ENCODE measurements at places on chromosomes 1 and 21. TPM values are rescaled to one million over a fixed set of nuclear protein-coding genes. Genes with fewer than 3 reads are reported as not detected.

AQP10 gene
- not detected for total RNA-seq

GRCh38 chr1:184037849-184038591, 492 bp upstream of the COLGALT2 start:
- peak overlapping the region; percentile 62 for H3K4me3 ChIP-seq
- H3K36me3 ChIP-seq = no peaks in the 10 kb centered on the region
- H3K4me1 ChIP-seq = peaks cover 16% of the 10 kb centered on the region

HNRNPR gene
- total RNA-seq = 171 TPM

DNA sequence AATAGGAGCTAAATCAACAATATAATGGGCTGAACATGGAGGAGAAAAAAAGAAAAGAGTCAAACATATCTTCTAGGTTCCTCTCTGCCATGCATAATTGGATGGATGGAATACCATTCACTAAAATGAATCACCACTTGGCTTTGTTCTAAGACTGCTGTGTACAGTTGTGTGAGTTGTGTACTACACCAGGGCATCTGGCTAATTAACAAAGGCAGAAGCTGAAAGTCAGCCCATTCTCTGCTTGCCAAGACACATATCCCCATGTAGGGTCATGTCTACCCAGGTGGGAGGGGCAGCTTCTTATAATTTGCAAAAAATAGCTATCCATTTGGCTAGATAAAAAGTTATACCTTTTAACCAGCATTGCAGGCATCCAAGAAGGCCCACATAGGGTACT, 21.0 kb downstream of the JUN start:
- no peaks in the 10 kb centered on the region for H3K36me3 ChIP-seq
- H3K27me3 ChIP-seq = peaks cover 5% of the 10 kb centered on the region
- no peaks in the 10 kb centered on the region for H3K4me1 ChIP-seq
- no peak overlapping the region for H3K27ac ChIP-seq

WDR77 gene
- total RNA-seq = 63.3 TPM

DNA sequence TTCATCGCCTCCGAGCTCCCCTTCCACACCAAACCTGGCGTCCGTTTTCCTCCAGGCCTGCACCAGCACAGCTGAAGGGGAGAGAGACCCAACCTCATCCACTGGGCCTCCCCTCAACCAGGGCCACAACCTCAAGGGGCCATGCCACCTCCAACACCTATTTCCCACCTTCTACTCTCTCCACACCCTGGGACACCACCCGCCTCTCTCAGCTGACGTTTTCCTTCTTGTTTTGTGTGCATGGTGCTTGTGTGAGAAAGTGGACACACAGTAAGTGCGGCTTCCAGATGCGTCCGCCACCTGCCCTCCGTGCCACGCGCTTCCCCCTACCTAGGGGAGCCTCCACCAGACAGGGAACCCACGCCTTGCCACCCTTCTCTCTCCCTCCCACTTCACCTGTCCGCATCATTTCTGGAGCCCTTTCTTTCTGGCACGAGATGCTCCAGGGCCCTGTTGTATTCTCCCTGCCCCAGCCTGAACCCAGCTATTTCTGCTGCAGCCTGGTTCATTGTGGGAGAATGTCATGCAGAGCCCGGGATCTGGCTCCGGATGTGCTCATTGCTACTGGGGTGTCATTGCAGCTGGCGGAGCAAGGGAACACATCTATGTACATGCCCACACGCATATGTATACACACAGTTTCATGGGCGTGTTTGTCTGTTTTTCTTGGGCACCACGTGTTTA, 1.3 kb upstream of the GNB1 start:
- H3K4me3 ChIP-seq = peak overlapping the region; percentile 86

THEM5 gene
- total RNA-seq = not detected

GNAT2 gene
- 0.71 TPM for total RNA-seq
